ENCODE measurements at places on chromosomes 2 and 18.

GRCh38 chr18:12840382-12840781 lies 43.7 kb downstream of the PTPN2 start:
- no peak for DNase-seq

- peak; percentile 66 for DNase-seq
Observed at GRCh38 chr2:162073888-162074631, at the start of gene DPP4. TSS of gene DPP4 (minus strand) at chr2:162074215. CDS start at chr2:162073981, 234 bp downstream.

DNA sequence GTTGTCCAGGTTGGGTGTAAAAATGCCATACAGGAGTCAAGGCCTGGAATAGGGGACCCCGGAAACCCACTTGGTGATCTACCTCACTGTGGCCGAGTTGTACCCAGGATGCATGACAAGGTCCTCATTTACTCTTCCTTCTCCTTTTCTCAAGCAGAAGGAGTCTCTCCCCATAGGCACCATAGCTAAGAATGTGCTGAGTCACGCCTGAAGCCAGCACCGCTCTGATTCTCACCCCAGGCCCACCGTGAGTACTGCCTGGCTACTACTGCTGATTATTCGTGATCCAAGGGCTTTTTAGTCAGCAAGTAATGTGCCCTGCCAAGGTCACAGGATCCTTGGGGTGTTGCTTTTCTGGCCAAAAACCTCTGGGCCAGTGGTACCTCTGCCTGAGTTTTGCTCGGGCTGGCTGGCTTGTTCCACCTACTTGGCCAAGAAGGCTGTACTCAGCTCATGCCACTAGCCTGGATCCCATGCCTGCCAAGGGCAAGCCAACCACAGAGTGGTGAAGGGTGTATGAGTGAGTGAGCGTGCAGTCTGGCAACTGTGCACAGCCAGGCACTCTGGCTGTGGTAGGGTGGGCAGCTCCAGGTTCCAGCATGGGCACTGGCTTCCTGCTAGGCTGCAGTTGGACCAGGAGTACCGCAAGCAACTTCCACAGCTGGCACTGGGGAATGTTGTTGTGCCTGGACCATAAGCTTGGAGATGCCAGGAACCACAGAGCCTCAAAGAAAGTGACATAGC lies 650.1 kb upstream of the VRK2 start:
- no peak for DNase-seq

DNA sequence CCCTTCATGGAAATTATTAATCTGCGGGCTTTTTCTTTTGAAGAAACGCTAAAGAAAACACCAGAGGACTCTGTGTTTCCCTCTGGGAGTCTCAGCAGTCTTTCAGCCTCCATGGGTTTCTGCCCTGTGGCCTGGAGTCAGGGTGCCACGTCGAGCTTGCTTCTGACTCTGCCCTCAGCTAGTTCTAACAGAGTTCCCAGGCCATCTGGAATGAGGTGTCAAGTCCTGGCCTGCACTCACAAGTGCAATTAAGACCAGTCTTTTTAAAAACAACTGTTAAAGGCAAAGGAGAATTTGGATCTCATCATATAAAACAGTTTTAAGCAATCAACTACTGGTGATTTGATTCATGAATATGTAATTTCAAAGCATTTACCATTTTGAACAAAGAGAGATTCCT lies 157.3 kb downstream of the RHBDD1 start:
- no peak for DNase-seq

GRCh38 chr2:216116418-216116817 lies 7.3 kb downstream of the XRCC5 start:
- no peak for DNase-seq

DNA sequence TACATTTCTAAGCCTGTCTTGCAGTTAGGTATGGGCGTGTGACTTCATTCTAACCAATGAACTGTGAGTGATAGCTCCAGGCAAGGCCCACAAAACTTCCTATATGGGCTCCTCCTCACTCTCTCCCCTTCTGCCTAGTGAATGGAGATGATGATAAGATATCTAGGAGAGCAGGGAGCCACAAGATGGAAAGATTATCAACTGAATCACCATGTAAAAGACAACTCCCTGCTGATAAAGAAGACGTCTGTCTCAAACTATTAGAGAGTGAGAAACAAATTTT lies 237.1 kb downstream of the GPD2 start:
- DNase-seq, result no peak

GRCh38 chr2:21244161-21244560 lies 120.4 kb downstream of the TDRD15 start:
- DNase-seq, result no peak

GRCh38 chr2:96102596-96103186 lies 13.7 kb downstream of the ADRA2B start:
- DNase-seq, result no peak

Measured in activated CD8-positive, alpha-beta T cell treated with anti-CD3 and anti-CD28 coated beads, Interleukin-2, amount 10 ng/mL, durations not matched to agents 7 days and 5 days (primary cell).